ENCODE measurements at places on chromosomes 4 and X.

GRCh38 chrX:145532176-145532780 lies 285.0 kb downstream of the SPANXN1 start:
- no peaks in the 10 kb centered on the region for H3K36me3 ChIP-seq
- no peak overlapping the region for H3K27ac ChIP-seq
- DNase-seq: no peak

DNA sequence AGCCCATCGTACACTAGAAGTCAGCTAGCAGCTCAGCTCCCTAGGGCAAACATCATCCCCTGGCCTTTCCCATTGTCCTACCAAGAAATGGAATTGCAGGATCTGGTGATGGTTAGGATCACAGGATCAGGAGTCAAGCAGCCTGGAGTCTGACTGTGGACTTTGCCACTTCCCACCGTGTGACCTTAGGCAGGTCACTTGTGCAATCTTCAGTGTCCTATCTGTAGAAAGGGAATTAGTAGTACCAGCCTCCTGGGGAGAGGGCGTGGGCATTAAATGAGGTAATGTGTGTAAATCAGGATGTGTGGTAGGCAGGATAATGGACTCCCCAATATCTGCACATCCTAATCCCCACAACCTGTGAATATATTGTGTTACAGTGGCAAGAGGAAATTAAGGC lies 38.6 kb upstream of the APLN start:
- no peak overlapping the region for H3K4me3 ChIP-seq
- 0 out of 2 replicates have a peak, but pooled peaks cover 3% of the 10 kb centered on the region for H3K27me3 ChIP-seq
- DNase-seq: no peak
- no peaks in the 10 kb centered on the region for H3K36me3 ChIP-seq
- H3K4me1 ChIP-seq: no peaks in the 10 kb centered on the region
- no peak overlapping the region for H3K27ac ChIP-seq

DNA sequence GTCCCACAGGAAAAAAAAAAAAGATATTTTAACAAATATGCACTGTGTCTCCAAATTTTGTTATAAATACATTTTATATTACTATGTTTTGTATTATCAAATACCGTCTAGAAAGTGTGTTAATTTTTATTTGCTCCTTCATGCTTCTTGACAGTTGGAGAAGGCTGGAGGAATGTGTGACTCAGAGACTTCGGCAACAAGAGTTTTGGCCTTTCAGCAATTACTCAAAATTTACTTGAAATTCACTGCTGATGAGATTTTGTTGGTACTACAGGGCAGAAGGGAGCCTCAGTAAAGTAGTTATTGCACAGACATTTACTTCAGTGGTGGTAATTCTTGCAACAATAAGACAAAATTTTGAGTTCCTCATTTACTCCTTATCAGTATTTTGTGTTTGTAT lies 2164.0 kb downstream of the PCDH7 start:
- no peaks in the 10 kb centered on the region for H3K4me1 ChIP-seq
- no peak overlapping the region for H3K27ac ChIP-seq
- H3K4me3 ChIP-seq: no peak overlapping the region
- no peaks in the 10 kb centered on the region for H3K27me3 ChIP-seq
- DNase-seq: no peak

DNA sequence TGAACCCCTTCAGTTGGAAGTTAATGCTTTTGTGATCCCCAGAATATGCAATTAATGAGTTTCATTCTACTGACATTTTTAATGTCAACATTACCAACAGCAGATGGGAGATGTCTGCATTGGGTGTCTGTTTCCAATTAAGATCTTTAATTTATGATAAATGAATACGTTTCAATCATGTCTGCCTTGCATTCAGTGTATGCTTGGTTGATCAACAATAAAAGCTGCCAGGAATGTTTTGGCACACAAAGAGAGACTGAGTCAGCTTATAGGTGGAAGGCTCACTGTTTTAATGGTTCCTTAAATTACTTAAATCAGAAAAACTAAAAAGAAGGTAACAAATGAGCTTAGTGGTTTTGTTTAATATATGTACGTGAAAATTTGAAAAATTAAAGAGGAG lies 359.9 kb upstream of the CNKSR2 start:
- no peaks in the 10 kb centered on the region for H3K4me1 ChIP-seq
- no peak overlapping the region for H3K4me3 ChIP-seq
- no peaks in the 10 kb centered on the region for H3K27me3 ChIP-seq
- H3K27ac ChIP-seq: no peak overlapping the region
- H3K36me3 ChIP-seq: no peaks in the 10 kb centered on the region
- DNase-seq: no peak

- H3K36me3 ChIP-seq: no peaks in the 10 kb centered on the region
- H3K27ac ChIP-seq: no peak overlapping the region
- no peak overlapping the region for H3K4me3 ChIP-seq
- no peaks in the 10 kb centered on the region for H3K27me3 ChIP-seq
- no peak for DNase-seq
Measured at GRCh38 chrX:37686369-37686995, 891 bp downstream of the XK start.

DNA sequence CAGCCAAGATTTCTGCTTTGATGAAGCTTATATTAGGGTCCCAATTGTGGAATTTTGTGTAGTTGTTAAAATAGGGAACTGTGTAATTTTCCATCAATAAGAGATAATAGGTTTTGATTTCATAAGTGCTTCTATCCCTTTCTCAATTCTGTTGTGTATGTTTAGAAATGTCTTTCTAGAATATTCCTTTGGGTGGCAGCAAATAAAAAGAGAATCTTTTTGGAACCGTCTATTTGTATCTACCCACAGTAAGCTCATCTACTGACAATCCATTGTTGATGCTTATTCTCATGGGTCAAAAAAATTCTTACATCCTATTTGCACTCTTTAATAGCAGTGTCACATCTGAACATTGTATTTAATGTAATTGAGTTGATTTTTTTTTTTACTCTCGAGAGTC lies 61.7 kb downstream of the TMA16 start:
- H3K27ac ChIP-seq: no peak overlapping the region
- no peak for DNase-seq
- H3K4me3 ChIP-seq: no peak overlapping the region
- H3K27me3 ChIP-seq: no peaks in the 10 kb centered on the region
- H3K36me3 ChIP-seq: no peaks in the 10 kb centered on the region
- H3K4me1 ChIP-seq: peaks cover 13% of the 10 kb centered on the region

GRCh38 chr4:13527192-13527980 lies 16.9 kb downstream of the NKX3-2 start:
- no peak overlapping the region for H3K27ac ChIP-seq
- no peak for DNase-seq
- peaks cover 14% of the 10 kb centered on the region for H3K4me1 ChIP-seq
- peaks cover 10% of the 10 kb centered on the region for H3K27me3 ChIP-seq
- H3K4me3 ChIP-seq: no peak overlapping the region

DNA sequence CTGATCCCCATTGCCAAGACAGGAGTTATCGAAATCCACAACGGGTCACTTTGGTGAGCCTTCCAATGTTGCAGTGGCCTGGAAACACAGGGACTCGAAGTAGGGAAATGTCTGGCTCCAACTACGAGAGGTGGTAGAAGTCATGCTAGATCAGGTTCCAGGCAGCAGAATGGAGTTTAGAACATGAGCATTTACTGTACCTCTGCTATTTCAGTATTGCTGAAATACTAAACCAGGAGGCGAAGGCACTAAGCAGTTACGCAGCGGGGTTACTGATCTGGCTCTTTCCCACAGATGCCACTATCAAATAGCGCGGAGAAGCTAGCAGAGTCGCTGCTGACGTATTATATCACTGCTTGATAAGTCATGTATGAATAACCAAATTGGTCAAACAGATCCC lies 56.3 kb downstream of the PTCHD1 start:
- H3K27me3 ChIP-seq: no peaks in the 10 kb centered on the region
- H3K4me1 ChIP-seq: no peaks in the 10 kb centered on the region
- no peak overlapping the region for H3K4me3 ChIP-seq
- DNase-seq: no peak
- no peaks in the 10 kb centered on the region for H3K36me3 ChIP-seq

DNA sequence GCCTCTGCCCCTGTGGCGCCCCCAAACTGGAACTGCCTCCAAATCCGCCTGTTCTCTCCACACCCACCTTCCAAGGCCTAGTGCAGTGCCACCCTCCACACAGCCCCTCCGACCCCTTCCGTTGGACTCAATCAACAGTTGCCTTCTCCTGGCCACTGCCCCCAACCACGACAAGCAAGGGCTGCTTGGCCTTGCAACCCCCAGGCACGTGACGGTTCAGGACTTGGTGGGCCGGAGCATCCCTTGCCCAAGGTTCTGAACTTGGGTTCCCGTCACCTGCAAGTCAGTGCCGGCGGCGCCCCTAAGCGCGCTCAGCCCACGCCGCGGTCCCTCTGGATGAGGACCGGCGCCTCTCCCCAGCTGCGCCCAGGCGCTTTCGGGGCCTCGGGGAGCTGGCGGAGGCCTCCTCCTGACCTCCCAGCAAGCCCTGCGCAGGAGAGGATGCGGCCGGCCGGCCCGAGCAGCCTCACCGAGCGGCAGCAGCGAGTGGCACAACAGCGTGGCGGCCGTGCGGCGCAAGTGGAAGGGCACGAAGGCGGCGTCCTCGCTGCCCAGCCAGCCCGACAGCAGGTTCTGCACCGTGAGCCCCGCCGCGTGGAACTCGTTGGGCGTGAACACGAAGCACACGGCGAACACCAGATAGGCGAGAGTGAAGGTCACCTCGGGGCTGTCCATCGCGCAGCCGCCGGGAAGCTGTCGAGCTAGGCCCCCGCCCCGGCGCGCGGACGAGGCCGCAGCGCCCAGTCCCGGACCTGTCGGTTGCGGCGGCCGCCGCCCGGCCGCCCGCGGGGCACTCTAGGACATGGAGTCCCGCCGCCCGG lies 750 bp downstream of the TMEM129 start:
- peak overlapping the region; percentile 72 for H3K27ac ChIP-seq
- peak overlapping the region; percentile 73 for H3K4me3 ChIP-seq
- DNase-seq: no peak
- H3K36me3 ChIP-seq: peaks cover 4% of the 10 kb centered on the region
- H3K4me1 ChIP-seq: peaks cover 31% of the 10 kb centered on the region

DNA sequence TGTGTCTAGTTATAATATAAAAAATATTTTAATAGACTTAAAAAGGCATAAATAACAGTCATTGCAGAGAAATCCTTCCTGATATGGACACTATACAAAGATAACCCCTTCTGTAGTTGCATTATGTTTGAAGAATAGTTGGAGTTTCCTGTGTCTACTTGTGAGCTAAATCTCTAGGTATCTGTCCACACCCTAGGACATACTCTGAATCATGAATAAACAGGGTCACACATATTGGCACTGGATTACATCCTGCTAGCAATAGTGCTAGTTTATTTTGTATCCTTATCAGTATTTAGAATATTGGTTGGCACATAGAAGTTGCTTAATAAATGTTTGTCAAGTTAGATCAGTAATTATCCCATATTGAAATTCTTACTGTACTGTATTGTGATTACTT lies 173.9 kb downstream of the GRXCR1 start:
- no peaks in the 10 kb centered on the region for H3K4me1 ChIP-seq
- H3K36me3 ChIP-seq: no peaks in the 10 kb centered on the region
- H3K27ac ChIP-seq: no peak overlapping the region
- DNase-seq: no peak
- H3K27me3 ChIP-seq: no peaks in the 10 kb centered on the region

GRCh38 chr4:73053974-73054480 lies 15.5 kb downstream of the COX18 start:
- no peaks in the 10 kb centered on the region for H3K36me3 ChIP-seq
- H3K4me1 ChIP-seq: peaks cover 8% of the 10 kb centered on the region
- no peak overlapping the region for H3K4me3 ChIP-seq
- H3K27me3 ChIP-seq: no peaks in the 10 kb centered on the region
- DNase-seq: no peak

DNA sequence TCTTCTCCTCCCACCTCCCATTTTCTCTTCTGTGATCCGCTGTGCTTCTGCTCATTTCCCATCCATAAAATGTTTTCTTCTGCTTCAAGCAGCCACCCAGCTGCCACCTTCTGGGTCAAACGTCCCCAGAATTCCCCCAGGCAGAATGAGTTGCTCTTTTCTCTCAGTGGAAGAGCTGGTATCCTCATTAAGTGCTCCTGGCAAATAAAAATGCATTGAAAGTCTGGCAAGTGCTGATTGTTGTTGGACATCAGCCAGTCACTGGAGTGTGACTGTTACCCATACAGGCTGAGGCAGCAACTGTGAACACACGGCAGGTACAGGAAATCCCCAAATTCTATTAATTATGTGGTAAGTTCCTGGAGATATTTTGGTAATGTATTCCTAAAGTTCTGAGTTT lies 52.6 kb downstream of the LIMCH1 start:
- H3K4me3 ChIP-seq: no peak overlapping the region
- no peak for DNase-seq
- no peak overlapping the region for H3K27ac ChIP-seq
- H3K27me3 ChIP-seq: no peaks in the 10 kb centered on the region

GRCh38 chr4:119526786-119527550 lies 101.6 kb downstream of the PDE5A start:
- H3K27ac ChIP-seq: no peak overlapping the region
- DNase-seq: no peak
- no peaks in the 10 kb centered on the region for H3K4me1 ChIP-seq
- no peaks in the 10 kb centered on the region for H3K36me3 ChIP-seq

DNA sequence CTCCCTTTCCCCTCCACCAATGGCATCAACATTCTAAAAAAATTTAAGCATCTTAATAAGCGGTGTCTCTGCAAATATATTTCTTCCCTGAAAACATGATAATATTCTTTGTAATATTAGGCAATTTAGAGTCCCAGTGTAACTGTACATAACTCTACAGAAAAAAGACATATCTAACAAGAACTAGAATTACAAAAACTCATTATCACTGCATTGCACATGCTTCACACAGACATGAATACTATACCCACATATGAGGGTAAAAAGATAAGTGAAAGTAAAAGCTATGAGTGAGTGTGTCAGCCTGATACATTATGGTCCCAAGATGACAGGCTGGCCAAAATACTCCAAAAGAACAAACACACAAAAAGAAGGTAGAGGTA lies 2.4 kb upstream of the FGB start:
- H3K27me3 ChIP-seq: no peaks in the 10 kb centered on the region
- H3K27ac ChIP-seq: no peak overlapping the region
- H3K36me3 ChIP-seq: no peaks in the 10 kb centered on the region
- H3K4me3 ChIP-seq: no peak overlapping the region
- H3K4me1 ChIP-seq: no peaks in the 10 kb centered on the region
- DNase-seq: no peak

- H3K27me3 ChIP-seq: no peaks in the 10 kb centered on the region
- peaks cover 11% of the 10 kb centered on the region for H3K4me1 ChIP-seq
- no peak overlapping the region for H3K27ac ChIP-seq
- no peak for DNase-seq
- H3K4me3 ChIP-seq: no peak overlapping the region
Measured at GRCh38 chr4:184376923-184377322, 97.4 kb downstream of the IRF2 start.

- no peak for DNase-seq
- no peaks in the 10 kb centered on the region for H3K36me3 ChIP-seq
- no peak overlapping the region for H3K4me3 ChIP-seq
- H3K4me1 ChIP-seq: no peaks in the 10 kb centered on the region
Measured at GRCh38 chr4:169256101-169256612, 14.6 kb downstream of the SH3RF1 start.
